ENCODE measurements at places on chromosomes 7 and 10.

- peak; percentile 80 for DNase-seq
These were observed 86.6 kb downstream of the STRA8 start for GRCh38 chr7:135320268-135320667.

DNA sequence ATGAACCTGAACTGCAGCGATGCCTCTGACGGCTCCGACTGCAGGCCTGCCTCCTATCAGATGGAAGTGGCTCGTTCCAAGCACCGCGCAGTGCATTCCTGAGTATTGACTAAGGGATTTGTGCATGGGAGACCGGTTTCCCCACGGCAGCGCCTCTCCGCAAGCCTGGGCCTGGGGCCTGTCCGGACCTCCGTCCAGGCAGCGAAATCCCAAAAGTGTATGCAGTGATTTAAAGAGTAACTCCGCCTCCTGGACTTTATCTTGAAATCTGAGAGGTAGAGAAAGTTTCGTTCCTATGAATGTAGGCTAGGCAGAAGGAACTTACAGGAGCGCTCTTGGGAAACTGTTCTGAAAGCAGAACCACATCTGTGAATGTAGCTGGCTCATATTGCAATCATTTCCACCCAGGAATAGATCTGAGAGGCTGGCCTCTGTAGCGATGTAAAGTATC is 106.2 kb upstream of the CELF2 start:
- no peak for DNase-seq

GRCh38 chr10:16518822-16519221 is 2.9 kb downstream of the C1QL3 start:
- DNase-seq, result no peak

GRCh38 chr10:71582506-71583475 is 136.8 kb downstream of the C10orf105 start:
- no peak for DNase-seq

GRCh38 chr7:87600130-87601124 is at the start of gene ABCB1:
Gene ABCB1, minus strand, starts transcription at chr7:87600884. Its CDS starts 700 bp downstream, at chr7:87600184.
- DNase-seq, result no peak

DNA sequence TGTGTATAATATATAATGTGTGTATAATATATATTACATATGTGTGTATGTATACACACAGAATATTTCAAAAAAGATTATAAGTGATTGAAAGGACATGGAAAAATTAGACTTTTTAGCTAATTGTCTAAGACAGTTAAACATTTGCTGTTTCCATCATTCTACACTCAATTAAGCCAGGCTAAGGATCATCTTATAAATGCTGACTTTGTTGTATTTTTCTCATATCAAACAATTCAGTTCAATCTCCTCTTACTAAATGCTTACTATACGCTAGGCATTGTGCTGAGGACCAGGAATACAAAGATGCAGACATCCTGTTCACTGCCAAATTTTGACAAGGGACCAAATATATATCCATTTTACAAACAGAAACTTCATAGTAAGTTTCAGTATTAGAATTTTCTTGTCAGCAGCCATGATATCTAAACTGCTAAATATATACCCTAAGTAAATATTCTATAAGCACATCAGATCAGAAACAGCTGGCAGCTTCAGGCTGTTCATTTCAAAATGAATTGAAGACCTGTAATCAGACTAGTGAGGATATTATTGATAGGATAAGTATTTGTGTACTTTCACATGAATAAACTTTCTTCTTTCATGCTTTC is 10.3 kb upstream of the LRRN3 start:
- no peak for DNase-seq

GRCh38 chr7:480531-481218 is 39.0 kb downstream of the PDGFA start:
- peak; percentile 93 for DNase-seq

- DNase-seq, result no peak
These were observed 31.4 kb upstream of the CDH23 start for GRCh38 chr10:71365366-71365765.

- DNase-seq, result no peak
These were observed 162.9 kb upstream of the NRP1 start for GRCh38 chr10:33497338-33497737.

DNA sequence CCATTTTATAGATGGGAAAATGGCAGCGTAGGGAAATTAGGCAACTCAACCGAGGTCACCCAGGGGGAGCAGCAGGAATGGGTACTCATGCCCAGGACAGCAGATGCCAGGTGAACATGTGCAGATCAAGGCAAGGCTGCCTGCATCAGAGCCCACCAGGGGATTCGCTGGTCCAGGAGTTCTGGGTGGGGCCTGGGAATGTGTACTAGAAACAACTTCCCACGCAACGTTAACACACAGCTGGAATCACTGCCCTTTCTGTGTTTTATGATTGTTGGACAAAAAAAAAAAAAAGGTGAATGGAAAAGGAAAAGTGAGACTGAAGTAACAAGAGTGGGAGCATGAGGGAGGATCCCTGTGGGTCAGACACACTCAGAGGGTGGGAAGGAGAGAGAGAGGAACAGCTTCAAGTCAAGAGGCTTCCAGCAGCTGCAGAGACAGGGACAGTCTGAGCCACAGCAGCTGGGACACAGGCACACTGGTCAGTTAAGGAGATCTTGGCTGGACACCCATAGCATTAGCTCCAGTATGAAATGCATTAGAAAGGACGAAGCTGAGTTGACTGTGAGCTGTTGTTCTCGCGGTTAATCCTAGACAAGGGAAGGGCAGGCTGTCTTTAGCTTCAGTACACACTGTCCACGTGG is 187.9 kb upstream of the INHBA start:
- DNase-seq, result no peak

DNA sequence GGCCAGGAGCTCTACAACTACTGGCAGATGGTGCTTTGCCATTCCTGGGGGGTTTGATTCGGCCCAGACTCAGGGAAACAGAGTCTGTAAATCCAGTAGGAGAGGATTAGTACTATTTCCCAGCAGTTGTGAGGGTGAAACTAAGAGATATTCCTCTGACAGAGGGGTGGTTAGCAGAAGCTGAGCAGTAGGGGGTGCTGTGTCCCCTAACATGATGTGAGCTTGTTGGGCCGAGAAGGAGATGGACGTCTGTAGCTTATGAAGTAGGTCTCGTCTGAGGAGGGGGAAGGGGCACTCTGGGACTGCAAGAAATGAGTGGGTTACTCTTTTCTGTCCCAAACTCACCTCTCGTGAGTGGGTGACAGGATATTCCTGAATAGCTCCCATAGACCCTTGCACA is 179.2 kb upstream of the MBL2 start:
- DNase-seq, result no peak

DNA sequence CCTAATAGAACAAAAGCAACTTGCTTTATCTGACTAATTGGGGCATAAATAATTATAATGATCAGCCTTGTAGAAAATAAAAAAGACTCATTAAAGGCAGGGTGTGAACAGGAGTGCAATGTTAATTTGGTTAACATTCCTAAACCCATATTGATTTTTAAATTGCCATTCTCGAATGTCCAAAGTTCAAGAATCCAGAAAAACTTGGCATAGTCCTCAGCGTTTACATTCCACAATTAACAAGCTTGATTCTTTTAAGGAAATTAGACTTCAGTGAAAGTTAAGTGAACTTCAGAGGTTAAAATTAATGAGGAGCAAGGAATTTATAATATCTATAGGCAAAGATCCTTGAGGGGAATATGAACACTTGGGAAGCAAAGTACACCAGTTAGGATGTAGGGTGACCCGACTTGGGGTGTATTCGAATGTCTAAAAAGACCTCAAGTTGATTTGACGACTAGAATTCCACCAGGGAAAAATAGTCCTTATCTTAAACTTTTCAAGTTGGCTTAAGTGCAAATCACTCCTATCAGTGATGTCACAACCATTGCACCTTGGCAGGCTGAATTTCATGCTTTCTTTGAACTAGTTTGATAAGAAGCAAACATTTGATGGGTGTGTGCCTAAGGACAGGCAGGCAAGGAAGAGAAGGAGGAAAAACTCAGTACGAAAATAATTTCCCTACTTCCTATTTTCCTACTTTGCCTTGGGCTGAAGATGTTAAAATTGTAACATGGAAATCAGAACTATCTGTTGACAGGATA is 830.4 kb upstream of the COBL start:
- no peak for DNase-seq

GRCh38 chr7:90816511-90817142 is 220.5 kb downstream of the CDK14 start:
- no peak for DNase-seq

- no peak for DNase-seq
These were observed 21.4 kb downstream of the ZKSCAN5 start for GRCh38 chr7:99525713-99526440.

DNA sequence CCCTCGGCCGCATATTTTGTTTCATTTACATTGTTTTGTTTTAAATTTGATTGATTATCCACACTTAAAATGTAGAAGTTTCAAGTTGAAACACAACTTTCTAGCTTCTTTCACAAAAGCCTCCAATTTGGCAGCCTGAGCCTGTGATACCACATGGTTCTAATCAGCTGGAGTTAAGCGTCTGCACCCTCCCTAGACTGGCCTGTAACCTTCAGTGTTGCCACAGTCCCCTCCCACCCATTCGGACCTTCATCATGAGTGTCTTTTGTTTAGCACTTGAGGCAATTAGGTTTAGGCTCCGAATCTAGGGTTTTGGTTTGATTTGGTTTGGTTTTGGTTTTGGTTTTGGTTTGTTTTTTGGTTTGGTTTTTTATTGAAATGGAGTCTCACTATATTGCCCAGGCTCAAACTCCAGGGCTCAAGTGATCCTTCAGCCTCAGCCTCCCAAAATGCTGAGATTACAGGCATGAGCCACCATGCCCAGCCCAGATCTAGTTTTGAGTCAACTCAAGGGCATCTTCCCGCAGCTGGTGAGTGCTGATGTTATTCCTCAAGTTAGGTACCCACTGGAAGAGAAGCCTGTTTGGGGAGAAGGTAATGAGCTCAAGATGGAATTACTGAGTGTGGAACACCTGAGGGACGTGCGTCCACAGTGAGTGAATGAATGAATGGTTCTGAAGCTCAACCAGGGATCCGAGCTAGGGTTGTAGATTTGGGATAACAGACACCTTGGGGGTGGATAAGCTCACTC is 201.4 kb downstream of the HECW1 start:
- DNase-seq, result no peak
